HCEC 1CT (cell line): ENCODE measurements at places on chromosomes 5 and 9.

DNA sequence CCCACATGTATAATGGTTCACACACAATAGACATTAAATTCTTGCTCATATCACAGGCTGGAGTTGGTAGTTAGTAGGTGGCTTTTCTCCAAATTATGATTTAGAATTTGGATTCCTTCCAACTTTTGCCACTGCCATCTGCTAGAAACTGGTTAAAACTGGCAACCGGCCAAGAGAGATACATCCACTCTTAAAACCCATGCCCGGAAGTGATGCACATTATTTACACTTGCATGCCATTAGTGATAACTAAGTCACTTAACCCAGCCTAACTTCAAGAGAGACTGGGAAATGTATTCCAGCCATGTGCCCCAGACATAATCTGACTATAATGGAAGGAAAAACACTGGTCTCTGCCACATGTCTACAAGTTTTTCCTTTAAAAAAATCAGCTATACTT, 395.7 kb upstream of the SEMA6A start:
- no peak for DNase-seq

DNA sequence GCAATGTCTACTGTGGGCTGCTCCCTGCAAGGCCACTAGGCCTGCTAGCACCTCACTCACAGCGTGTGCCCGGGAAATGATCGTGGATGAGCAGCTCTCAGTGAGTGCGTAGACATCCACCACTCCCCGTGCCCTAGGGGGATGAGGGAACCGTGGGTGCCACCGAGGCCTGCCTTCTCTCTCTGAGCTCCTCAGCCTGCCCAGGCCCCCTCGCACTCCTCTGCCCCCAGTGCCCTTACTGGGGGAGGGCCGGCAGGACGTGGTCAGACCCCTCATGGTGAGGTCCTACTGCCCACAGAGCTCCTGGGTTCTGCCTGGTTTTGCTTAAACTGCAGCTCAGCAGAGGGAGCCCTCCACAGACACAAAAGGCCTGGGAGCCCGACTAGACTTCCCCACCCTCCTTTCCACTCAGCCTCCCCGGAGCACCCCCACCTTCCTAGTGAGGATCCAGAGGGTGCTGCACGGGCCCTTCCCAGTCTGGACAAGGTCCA, 220.0 kb downstream of the CACNA1B start:
- DNase-seq: no peak

DNA sequence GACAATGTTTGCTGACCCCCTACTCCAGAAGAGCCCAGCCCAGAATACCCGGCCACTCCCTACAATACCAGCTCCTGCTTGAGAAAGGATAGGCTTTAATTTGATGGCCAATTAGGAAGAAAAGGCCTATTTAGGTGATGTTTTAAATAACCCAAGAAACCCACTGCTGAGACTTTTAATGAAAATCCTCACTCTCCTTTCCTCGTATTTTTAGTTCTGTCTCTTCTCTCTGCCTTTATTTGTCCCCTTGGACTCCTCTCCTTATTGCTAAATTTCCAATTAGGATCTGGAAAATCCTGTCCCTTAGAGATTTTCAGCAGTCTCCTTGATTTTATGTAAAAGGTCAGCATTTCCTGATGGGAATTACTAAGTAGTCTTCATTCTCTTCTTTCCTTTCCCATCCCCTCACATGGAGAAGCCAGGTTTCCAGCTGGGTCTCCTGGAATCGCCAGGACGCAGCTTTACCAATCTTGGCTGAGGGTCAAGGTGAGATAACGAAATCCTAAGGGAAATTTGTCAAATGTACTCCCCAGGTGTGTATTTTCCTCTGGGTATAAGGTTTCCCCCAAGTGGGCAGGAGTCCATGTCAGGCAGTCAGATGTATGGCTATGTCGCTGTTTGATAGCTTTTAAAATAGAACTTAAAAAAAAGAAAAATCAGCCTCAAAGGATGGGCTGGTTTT, 11.7 kb downstream of the STC2 start:
- DNase-seq: no peak

DNA sequence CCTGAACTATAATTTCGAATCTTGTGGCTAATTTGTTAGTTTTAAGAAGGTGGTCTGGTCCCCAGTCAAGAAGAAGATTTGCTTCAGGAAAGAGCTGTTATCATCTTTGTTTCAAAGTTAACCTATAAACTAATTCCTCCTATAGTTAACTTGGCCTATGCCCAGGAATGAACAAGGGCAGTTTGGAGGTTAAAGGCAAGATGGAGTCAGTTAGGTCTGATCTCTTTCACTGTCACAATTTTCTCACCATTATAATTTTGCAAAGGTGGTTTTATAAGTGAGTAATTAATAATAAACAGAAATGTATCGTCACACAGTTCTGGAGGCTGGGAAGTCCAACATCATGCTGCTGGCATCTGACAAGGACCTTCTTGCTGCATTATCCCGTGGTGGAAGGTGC, 238.6 kb downstream of the PIK3R1 start:
- no peak for DNase-seq

DNA sequence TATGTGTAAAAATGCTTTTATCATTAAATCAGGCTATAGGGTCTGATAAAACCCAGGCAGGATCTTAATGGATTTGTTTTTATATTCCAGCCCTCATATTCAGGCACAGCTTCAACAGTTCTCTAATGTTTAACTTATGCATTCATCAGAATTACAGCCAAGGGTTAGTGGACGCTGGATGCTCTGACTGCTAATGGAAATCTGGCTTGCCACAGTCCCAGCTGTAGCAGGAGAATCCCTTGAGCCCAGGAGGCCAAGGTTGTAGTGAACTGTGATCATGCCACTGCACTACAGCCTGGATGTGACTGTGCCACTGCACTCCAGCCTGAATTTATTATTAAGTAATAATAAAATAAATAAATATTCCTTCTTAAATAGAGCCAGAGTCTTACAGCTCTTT, 98.0 kb downstream of the SLC25A46 start:
- no peak for DNase-seq

DNA sequence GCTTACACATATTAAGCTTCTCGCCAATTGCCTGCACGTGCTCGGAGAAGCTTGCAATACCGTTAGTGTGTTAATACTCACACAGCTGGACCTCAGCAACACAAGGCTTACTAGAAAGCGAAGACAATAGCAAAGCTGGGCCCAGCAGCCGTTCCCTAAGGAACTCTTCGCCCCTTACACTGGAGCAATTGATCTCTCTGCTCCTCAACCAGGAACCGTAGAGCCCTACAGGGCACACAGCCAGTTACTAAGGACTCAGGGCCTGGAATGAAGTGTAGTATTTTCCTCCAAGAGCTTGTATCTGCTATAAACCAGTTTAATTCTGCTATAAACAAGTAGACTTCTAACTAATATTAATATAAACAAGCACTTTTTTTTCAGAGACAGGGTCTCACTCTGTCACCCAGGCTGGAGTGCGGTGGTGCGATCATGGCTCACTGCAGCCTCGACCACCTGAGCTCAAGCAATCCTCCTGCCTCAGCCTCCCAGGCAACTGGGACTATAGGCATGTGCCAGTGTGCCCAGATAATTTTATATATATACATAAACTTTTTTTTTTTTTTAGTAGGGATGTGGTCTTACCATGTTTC, 67.0 kb upstream of the SIMC1 start:
- no peak for DNase-seq

DNA sequence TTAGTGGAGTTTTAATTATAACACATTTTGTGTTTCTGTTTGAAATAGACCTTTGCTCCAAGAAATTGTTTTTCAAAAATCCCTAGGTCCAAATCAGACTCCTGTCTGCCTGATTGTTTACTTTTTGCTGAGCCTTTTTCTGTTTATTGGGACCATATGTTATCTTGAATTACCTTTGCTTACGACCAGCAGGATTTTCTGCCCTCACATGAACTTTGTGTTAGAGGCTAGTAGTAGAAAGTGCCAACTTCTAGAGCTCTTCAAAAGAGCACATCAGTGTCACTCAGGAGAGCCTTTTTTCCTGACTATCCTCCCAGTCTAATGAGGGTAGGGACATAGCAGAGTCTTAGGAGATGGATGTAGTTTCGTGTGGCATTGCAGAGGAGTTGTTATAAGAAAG, 10.2 kb downstream of the RECK start:
- DNase-seq: no peak

DNA sequence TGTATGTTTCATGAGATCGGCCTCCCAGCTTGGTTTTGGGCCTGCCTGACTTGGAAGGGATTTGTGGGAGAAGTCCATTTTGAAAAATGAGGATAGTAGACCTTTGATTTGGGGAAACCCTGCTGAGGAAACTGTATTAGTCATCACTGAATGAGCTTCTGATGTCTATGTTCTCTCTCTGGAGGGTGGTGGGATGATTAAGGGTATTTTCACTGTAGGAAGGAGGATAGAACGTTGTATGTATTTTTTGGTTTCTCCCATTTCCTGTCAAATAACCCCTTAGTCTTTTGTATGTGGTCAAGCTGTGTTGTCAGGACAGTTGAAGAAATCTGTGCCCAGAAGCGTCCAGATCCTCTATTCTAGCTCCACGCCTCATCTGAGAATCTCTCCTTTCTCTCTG, 151.9 kb downstream of the INSYN2B start:
- DNase-seq: no peak

DNA sequence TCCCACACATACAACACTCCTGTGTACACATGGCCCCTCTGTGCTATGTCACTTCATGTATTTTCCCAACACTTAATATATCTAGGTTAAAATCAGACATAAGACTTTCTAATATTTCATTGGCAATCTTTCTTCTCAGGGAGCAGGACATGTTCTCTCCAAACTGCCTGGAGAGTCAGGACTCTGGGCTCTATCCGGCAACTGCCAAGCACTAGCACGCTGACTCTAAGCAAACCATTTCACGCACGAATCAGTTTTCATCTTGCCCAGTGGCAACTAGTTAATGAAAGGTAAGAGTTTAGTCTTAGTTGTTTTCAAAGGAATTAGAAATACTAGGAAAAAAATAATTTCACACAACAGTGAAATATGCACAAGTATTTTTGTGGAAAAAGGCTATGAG, 124.8 kb downstream of the NFIB start:
- no peak for DNase-seq

DNA sequence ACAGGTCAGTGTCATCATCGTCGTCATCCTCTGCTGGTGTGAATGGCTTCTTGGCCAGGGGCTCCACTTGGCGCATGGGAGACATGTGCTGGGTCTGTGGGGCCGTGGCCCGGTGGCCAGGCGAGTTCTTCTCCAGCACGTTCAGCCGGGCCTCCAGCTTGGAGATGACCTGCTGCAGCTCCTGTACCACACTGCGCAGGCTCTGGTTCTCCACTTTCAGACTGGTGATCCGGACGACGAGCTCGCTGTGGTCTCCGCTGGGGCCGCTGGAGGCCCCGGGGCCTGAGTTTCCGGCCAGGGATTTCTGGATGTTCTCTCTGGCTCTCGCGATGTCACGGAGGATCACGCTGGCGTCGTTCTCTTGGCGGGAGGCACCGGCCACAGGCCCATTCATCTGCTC, 40.6 kb downstream of the ZNF484 start:
- DNase-seq: no peak

- peak; percentile 83 for DNase-seq
Observed at GRCh38 chr5:132439521-132440089, 51.0 kb downstream of the IRF1 start.

GRCh38 chr5:120258123-120258522, 206.0 kb upstream of the PRR16 start:
- DNase-seq: peak; percentile 17

DNA sequence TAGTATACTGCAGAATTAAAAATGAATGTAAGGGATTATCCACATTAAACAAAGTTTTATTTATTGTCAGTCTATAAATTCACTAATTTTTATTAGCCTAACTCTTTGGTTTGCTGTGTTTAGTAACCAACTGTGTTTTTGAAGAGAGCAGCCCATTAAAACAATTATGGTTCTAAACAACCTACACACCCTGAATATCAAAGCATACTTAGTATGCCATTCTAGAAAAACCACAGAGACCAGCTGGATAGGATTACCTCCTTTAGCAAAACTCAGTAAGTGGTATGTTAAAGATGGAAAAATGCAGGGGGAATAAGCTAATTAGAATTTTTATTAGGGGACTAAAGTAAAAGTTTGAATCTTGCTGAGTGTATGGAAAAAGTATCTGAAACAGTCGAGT, 1981.7 kb upstream of the NUDT12 start:
- DNase-seq: no peak

- DNase-seq: no peak
Observed at GRCh38 chr9:88990729-88991065, 571 bp upstream of the S1PR3 start.

DNA sequence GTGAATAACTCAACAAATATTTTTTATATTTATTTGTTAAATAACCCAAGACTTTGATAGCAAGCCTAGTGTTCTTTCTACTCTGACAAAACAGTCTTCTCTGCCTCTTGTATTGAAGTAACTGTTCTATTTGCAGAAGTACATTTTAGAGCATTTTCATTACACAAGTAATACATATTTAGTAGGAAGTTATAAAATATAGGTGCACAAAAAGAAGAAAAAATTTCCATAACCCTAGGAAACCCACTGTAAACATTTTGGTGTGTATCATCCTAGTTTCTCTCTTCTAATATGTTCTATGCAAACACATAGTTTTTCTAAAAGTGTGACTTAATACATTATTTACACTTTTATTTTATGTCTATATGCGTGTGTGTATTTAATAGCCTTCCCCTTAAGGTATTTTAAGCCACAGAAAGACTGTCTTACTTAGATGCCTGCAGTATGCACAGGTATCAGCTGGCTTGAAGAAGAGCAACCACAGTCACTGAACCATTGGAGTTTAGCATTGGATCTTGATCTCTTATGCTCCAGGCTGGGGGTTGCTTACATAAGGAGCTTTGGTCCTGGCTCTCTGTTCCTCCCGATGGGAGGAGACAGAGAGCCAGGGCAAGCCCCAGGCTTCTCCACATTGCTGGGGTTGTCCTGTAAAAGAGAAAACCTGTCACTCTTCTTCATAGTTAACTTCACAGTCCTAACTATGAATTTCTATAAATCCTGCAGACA, 3.8 kb downstream of the SELENOP start:
- no peak for DNase-seq

DNA sequence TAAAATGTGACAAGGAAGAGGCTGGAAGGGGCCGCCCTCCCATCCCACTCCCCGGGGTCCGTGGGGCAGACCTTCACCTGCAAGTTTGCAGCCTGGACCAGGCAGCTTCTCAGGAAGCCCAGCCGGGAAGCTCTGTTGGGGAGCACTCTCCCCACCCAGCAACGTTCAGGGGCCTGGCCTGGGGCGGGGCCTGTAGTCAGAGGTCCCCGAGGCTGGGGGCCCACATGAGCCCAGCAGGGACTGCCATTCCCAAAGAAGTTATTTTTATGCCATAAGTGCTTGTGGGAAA, 32.7 kb upstream of the NOTCH1 start:
- no peak for DNase-seq

DNA sequence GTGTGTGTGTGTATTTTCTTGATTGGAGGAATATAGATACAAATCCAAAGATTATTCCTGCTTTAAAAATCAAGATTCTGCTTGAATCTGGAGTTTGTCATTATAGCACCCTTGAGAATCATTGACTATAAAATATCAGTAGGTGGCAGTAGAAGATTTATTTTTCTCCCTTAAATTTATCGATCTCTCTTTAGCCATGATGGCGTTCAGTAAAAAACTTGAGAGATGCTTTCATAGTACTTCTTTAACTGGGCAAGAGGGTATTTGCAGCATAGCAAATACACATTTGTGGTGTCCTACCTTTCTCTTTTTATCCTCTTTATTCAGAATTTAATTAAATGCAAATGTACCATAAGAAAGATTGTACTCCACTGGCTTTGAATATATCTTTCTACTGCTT, 307.7 kb downstream of the ADGRV1 start:
- peak; percentile 56 for DNase-seq

- no peak for DNase-seq
Observed at GRCh38 chr9:137314561-137315560, 12.8 kb upstream of the NRARP start.
